Kidney epithelial cell (primary cell): ENCODE measurements at places on chromosomes 11 and 22. TPM values are rescaled to one million over a fixed set of nuclear protein-coding genes. Genes with fewer than 3 reads are reported as not detected.

DNA sequence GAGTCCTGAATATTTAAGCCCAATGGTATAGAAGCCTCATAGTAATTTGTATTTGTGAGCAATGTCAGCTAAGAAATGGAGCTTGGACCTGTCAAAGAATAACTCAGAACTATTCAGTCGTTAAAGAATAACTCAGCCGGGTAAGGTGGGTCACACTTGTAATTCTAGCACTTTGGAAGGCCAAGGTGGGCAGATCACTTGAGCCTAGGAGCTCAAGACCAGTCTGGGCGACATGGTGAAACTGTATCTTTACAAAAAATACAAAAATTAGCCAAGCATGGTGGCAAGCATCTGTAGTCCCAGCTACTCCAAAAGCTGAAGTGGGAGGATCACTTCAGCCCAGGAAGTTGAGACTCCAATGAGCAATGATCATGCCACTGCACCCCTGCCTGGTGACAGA is 1526.5 kb downstream of the LRRC4C start:
- DNase-seq: no peak

DNA sequence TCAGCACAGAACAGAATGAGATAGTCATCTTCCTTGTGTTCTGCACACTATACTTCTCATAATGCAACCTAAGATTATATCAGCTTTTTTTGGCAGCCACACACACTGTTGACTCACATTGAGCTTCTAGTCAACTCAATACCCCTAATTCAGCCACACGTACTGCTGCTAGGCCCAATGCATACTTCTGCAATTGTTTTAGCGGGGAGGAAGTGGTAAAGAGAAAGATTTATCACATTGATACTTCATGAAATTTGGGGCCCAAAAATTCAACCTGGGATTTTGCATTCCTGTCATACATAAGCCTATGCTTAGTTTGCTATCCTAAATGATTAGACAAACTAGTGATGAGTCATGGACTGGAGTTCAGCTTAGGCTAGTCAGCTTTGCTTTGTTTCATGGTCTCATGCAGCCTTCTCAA is 8.6 kb upstream of the UPB1 start:
- no peak for DNase-seq

GRCh38 chr11:124801014-124801413 is 808 bp upstream of the MSANTD2 start:
- DNase-seq: peak; percentile 14

DNA sequence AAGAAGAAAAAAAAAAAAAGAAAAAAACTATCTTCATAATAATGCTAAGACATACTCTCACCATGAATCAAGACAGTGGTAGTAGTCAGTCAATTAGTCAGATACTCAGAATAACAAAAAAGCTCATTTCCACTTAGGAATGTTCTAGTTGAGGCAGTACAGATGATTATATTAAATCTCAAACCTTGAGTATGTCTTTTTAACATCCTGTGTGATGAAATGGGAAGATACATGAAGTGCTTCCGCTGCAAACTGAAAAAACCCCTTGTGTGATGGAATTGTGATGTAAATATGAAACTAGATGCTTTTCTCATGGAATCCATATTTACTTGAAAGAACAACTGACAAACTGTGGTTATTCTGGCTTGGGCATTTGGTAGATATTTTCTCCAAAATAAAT is 13.7 kb downstream of the AMOTL1 start:
- DNase-seq: no peak

GRCh38 chr11:35424157-35424940 is 5.0 kb upstream of the SLC1A2 start:
- DNase-seq: no peak

DNA sequence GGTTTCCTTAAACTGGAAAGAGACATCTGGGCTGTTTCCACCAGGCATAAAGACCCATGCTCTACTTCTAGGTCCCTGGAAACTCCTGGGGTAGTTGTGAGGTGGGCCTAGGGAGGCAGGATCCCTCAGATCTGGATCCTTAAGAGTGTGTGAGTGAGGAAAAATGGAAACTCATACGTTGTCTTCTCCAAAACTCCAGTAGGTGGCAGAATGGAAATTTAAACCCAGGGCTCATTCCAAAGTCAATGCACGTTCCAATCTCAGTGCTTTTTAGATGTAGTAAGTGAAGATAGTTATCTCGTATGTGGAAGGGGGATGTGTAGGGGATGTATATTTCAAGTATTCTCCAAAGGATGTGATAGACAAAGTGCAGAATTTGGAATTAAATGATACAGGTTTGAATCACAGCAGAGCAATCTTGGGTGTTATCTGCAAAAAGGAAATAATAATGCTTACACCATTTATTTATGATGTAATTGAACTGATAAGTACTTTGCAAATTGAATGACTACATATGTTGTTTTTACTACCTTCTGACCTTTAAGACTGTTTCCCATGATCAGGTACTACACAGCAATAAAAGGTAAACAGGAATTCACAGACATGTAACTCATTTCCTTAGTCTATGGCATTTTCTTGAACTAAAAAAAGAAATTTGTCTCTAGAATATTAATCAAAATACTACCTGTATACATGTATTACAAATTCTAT is 13.1 kb upstream of the MMP1 start:
- no peak for DNase-seq

- DNase-seq: no peak
Observed at GRCh38 chr11:5541427-5541826, 6.9 kb downstream of the OR52H1 start.

DNA sequence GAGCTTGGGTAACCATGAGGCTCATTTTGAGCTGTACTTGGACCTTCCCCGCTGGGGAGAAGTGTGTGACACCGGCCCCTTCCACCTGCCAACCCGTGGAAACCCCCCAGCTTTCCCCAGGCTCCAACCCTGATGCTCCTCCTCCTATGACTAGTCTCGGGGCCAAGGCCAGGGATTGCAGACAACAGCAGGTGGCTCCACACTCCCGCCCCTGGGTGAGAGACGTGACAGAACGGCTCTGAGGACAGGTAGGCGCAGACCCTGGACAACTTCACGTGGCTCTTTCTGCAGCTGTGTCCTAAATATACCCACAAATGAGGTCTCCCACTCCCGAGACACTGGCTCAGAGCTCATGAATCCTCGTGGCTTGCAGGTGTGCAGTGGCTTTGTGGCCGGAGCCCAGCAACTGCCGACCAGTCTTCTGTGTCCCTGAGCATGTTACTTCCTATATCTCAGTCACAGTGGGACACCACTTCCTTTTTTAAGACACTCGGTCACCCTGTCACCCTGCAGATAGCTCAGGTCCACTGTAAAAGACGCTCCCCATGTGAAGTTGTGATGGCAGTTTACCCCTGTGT is 55.2 kb downstream of the NECTIN1 start:
- no peak for DNase-seq

DNA sequence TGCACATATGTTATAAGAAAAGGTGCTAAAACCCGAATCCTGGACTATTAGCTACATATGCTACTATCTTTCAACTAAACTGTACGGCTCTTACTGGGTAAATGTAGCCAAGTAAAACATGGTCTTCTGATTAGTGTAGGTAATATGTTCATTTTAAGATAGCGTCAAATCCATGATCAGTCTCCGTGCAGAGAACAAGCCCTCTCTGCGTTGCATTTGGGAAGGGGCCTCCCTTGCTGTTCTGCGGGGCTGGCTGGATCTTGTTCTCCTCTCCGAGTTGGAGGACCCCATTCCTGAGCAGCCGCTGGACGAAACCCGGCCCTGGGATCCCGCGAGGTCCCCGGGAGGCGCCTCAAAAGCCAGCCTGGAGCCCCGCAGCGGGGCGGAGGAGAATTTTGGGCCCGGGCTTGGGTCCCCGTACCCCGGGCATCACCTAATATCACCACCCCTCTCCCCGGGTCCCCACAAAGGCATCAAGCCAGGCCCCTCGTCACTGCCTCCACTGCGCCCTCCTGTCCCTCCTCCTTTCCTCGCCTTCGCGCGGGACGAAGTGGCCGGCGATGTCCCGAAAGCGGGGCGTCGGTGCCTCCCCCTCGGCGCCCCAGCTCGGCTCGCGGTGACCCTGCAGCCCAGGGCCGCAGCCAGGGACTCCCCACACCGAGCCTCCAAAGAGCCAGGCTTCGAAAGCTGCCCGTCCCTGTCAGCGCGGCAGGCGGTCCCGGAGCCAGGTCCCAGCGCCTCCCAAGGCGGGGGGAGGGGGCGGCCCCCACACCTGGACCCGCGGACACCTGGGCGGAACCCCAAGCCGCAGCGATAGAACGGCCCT is 54.5 kb upstream of the FBXO3 start:
- no peak for DNase-seq

GRCh38 chr11:65880027-65880426 is 390 bp downstream of the CTSW start:
- no peak for DNase-seq

DNA sequence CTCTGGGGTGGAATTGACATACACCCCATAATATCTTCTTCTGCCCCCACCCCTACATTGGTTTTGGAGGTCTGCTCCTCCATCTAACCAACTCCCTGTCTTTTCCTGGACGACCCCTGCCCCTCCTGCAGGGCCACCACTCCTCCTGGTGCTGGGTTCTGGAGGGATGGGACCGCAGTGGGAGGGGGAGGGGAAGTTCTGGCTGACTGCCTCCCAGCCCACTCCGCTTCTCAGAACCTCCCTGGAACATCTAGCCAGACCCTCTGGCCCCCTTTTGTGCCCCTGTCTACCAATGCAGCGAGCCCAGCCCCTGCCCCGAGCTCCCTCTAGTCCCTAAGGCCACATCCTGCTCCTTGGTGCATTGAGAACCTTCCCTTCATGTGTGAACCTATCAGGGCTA is 1.2 kb downstream of the MYRF start:
- DNase-seq: no peak

- DNase-seq: no peak
Observed at GRCh38 chr22:24433828-24434470, 6.5 kb downstream of the ADORA2A start.

DNA sequence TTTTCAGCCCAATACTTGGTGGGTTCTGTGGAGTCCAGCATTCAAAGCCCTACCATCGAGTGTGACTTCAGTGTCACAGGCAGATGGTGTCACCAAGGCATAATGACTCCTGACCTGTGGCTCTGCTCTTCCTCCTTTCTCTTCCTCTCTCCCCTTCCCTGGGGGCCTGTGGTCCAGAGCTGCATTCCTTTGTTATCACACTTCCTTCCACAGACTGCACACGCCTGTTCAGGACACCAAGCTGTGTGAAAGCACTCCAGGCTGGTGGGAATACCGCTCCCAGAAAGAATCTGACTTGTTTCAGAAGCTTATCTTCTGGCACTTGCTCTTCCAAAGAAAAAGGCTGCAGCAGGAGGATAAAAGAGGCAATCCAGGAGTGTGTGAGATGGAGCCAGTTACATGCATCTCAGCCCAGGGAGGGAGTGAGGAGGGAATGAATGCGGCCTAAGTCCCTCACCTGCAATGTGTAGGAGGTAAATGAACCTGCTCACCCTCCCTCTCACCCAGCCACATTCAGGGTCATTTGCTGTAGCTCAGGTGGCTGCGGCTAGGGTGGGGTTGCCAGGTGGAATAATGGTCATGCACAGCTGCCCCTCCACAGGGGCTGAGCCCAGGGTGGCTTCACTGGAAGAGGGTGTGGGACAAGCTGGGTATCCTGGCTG is 79.3 kb downstream of the ADAMTS15 start:
- DNase-seq: no peak

GRCh38 chr22:22866381-22867111 is 21.1 kb upstream of the IGLL5 start:
- no peak for DNase-seq

- no peak for DNase-seq
Observed at GRCh38 chr11:27701355-27702105, 1.3 kb upstream of the BDNF start.

DNA sequence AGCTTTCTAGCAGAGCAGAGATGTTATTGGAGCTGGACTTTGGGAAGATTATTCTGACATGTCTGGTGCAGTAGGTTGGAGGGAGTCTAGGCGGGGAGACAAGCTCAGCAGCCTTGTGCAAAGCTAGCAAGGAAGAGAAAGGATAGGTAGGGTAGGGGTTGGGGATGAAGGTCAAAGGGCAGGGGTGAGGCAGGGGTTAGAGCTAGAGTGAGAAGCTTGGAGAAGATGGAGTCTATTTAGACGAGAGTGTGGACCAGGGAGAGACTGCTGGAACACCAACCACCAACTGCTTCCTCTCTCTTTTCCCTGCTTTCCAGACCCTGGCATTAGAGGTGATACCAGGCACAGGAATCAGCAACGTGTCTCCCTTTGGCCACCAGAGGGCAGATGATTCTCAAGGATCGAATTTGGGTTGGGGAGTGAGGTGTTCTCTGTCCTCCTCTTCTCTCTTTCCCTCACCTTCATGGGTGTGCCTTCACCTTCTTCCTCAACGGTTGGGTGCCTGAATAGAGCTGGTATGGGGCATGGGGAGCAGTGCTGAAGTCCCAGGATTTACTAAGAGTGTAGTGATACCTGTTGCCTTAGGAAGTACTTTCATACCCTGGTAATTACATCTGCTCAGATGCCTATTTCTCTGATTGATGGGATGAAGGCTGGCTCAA is 1.8 kb upstream of the MARK2 start:
- DNase-seq: no peak

DNA sequence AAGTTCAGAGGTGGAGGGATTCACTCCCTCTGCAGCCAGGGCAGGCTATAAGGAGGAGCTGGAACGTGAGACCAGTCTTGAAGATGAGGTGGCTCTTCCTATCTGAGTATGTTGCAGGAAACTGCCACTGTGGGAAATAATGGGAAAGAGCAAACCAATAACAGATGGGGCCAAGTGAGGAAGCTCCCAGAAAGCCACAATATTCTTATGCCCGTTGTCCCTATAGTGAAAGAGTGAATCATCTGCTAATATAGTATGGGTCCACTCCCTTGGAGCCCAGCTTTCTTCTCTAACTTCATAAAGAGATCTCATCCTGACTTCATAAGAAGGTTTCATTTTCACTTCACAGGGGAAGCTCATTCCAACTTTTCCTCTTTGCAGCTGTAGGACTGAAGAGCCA is 206.4 kb downstream of the BLID start:
- DNase-seq: no peak

The OR2D2 gene
- 0.38 TPM in 1 of 2 replicates, not detected in the other for total RNA-seq

The TSSK2 gene
- total RNA-seq: not detected in 2 replicates

The PARVG gene
- total RNA-seq: not detected in 2 replicates

The DDX10 gene
- total RNA-seq: 24.5 and 29.0 TPM in 2 replicates

The KLHDC7B gene
- 16.3 and 20.1 TPM in 2 replicates for total RNA-seq

The DLG2 gene
- 0.75 and 1.8 TPM in 2 replicates for total RNA-seq

The OR52I2 gene
- not detected in 2 replicates for total RNA-seq

The KLHL35 gene
- total RNA-seq: 1.5 and 6.8 TPM in 2 replicates
